ENCODE measurements at places on chromosomes 16 and 17.

DNA sequence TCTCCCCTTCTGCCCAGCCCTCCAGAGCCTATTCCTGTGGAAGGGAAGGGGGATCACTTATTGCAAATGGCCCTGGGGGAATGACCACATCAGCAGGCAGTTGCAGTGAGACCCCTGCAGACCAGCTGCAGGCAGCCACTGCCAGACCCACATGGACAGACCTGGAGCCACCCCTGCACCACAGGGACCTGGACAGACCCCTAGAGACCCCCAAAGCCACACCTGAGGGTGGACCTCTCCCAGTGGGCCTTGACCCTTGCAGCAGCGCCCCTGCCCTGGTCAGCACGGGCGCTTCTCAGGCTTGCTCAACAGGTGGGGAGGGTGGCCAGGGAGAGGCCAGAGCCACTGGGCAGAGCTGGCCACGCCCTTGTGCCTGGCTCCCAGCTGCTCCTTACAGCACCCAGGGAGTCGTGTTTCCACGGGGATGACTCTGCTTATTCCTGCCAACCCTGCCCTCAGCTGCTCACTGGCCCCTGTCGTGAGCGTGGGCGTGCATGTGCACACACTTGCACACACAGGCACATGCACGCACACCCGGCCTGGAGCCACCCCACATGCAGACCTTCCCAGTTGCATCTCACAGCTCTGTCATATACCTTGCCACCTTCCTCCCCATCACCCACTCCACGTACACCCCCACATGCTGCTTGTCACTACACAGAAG lies 1.3 kb upstream of the SCN4A start:
- no peak for DNase-seq

GRCh38 chr16:24917891-24918290 lies 72.1 kb downstream of the SLC5A11 start:
- no peak for DNase-seq

DNA sequence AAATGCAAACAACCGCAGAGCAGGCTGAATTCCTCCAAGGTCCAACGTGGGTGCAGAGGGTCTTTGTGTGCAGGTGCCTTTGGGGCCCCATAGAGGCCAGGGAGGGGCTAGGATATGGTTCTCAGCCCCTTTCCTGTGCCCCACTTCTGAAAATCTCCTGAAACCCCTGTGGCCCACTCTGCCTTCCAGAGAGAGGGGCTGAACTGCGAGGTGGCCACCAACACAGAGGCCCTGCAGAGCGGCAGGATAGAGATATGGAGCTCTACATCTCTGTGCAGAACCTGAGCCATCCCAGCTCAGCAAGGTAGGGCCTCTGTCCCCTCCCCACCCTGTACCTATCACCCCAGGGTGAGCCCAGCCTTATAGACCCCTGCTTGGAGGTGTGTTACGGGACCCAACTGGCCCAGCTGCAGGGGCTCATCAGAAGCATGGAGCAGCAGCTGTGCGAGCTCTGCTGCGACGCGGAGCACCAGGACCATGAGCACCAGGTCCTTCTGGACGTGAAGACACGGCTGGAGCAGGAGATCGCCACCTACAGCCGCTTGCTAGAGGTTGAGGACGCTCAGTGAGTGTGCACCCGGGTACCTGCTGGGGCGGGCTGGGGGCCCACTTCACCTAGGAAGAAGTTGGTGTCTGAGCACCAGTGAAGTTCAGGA lies 5.5 kb downstream of the USP6 start:
- DNase-seq = no peak

- no peak for DNase-seq
Measured at GRCh38 chr17:58517378-58517927, 3.0 kb upstream of the MTMR4 start.

All from left hindlimb (tissue), 1 donor.